K562 (cell line): ENCODE measurements at places on chromosomes 13 and 19. TPM values are rescaled to one million over a fixed set of nuclear protein-coding genes. Genes with fewer than 3 reads are reported as not detected.

DNA sequence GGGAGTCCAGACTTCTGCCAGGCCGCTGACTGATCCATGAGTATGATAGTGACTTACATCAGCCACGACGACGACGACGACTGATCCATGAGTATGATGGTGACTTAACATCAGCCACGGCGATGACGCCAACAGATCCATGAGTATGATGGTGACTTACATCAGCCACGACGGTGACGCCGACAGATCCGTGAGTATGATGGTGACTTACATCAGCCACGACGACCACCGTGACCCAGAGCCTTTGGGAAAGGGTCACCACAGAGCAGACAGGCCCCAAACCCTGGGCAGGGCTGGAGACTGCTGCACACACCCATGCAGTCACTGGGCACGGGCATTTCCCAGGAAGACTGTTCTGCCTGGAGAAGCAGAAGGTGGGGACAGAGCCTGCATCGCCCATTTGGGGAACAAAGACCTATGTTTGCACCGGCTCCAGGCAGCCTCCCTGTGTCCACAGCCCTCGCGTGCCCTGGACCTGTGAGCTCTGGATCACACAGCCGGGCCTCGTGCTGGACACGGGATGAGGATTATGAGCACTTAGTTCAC is 130.9 kb upstream of the SPACA7 start:
- no peak for DNase-seq

Gene IGFL3
- polyA plus RNA-seq: not detected in 2 replicates

GRCh38 chr19:3374369-3375112 is 8.2 kb downstream of the NFIC start:
- DNase-seq: peak; percentile 92

Gene SH2D3A
- 19.8 and 24.8 TPM in 2 replicates for polyA plus RNA-seq

DNA sequence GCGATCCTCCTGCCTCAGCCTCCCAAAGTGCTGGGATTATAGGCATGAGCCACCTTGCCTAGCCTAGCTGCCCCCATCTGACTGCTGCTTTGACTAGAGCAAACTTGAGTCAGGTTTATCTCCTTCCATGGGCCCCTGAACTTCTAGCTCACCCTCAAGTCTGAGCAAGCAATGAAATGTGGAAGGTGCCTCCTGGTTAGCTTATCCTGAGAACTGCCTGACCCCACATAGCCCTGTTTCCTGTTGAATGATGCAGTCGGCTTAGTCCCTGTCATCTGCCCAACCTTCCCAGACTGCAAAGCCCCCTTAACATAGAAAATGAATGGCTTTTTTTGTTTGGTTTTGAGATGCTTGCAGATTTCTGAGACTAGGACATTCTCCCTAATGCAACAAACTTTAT is 8.9 kb upstream of the TMEM160 start:
- no peak for DNase-seq

- no peak for DNase-seq
Measured at GRCh38 chr13:85080691-85081090, 718.5 kb downstream of the SLITRK6 start.

- peak; percentile 13 for DNase-seq
Measured at GRCh38 chr13:20847296-20847695, 55.2 kb downstream of the XPO4 start.

Gene ZNF443
- 0.77 and 1.5 TPM in 2 replicates for polyA plus RNA-seq

- DNase-seq: no peak
Measured at GRCh38 chr19:41175801-41176777, 16.9 kb upstream of the CYP2S1 start.

Gene FBL
- polyA plus RNA-seq: 672 and 721 TPM in 2 replicates

DNA sequence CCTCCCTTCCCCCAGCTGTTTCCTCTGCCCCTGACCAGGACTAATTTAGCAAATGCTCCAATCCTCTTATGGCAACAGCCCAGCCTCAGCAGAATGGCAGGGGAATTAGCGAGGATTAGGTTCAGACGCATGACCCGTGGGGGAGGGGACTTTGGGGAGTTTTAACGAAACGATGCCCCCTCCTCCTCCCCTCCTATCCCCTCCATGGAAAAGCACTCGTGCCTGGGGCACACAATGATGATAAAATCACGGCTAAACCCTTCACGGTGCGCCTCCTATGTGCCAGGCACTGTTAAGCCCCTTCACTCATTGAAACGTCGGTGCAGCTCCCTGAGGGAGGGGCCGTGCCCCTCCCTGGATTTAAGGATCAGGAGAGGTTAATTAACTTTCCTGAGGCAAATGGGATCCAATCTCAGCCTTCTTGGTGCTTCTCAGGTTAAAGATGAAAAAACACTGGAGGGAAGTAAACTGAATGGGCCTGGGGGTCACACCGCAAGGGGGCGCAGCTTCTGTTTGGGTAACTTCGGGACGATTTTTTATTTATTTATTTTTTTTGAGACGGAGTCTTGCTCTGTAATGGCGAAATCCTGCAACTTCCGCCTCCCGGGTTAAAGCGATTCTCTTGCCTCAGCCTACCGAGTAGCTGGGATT is 10.1 kb upstream of the TPRX2 start:
- DNase-seq: peak; percentile 66

GRCh38 chr19:6476155-6476895 is 5.3 kb downstream of the DENND1C start:
- peak; percentile 84 for DNase-seq

Gene IL12RB1
- polyA plus RNA-seq: 0.05 TPM in 1 of 2 replicates, not detected in the other

Gene TMC4
- 0.12 and 0.81 TPM in 2 replicates for polyA plus RNA-seq

Gene FFAR2
- polyA plus RNA-seq: not detected in 2 replicates

GRCh38 chr13:73616861-73617260 is 517.3 kb downstream of the KLF12 start:
- no peak for DNase-seq

DNA sequence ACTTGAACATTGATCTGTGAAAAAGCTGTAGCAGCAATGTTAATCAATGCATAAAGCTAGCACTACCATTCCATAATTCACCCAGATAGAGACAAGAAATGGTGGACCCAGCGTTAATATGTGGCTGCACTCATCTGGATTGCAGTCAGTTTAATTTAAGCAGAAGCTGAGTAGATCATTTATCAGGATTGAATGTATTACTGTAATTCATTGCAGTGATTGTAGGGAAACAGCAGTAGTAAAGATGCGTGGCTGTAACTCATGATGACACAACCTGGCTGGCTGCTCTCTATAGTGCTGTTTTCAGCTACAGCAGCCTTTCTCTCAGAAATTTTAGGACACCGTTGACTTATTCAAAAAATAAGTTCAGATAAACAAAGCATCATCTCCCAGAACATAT is 499.5 kb upstream of the SLITRK6 start:
- no peak for DNase-seq

- DNase-seq: peak; percentile 9
Measured at GRCh38 chr19:11450570-11451326, 15.3 kb downstream of the PRKCSH start.

GRCh38 chr19:47779524-47780214 is 1.2 kb downstream of the SELENOW start:
- peak; percentile 17 for DNase-seq

Gene TRPM4
- polyA plus RNA-seq: 45.4 and 56.6 TPM in 2 replicates

DNA sequence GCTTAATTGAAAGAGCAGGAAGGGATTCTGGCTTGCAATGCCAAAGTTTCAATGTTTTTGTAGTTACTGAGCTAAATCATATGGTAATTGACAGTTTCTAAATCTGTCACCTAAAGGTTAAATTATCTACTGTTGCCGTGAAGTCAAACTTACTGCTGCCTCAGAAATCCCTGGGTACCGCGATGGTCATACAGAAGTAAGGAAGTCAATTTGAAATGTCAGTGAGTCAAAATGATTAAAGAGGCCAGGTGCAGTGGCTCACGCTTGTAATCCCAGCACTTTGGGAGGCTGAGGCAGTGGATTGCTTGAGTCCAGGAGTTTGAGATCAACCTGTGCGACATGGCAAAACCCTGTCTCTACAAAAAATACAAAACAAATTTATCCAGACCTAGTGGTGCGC is 48.8 kb upstream of the TPM4 start:
- DNase-seq: no peak

DNA sequence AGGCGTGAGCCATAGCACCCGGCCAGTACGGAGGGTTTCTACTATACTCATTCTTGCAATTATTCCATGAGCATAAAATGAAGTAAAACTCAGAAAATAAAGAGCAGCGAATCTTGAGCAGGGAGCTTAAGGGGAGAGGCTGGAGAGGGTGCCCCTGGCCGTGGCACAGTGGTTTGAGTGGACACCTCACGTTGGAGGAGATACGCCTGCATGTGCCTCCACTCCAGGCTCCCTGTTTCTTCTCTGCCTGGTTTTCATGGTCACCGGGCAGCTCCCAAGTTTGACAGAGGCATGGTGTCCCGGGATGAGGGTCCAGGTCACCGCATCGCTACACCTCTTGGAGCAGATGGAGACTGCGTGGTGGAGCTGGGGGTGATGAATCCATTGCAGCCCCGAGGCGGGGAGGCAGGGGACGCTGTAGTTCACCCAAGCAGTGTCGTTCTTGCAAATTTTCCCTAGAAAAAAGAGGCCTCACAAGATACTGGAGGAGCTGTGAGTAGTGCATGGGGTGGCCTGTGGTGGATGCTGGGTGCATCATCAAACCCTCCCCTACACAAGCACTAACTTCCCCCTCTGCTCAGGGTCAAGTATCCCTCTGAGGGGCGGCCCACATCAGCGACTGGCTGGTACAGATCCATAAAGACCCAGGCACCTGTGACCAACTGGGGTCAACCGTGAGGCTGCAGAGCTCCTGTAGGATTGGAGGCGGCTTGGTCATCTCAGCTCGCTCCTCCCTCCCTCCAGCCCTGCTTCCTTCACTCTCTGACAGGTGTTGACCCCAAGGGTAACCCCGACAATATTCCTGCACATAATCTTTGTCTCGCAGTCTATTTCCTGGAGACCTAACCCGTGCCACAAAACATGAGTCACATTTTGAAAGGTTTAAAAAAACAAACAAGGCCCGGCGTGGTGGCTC is 3.6 kb upstream of the MIER2 start:
- DNase-seq: peak; percentile 29
